ENCODE measurements at places on chromosomes 6 and 20.

DNA sequence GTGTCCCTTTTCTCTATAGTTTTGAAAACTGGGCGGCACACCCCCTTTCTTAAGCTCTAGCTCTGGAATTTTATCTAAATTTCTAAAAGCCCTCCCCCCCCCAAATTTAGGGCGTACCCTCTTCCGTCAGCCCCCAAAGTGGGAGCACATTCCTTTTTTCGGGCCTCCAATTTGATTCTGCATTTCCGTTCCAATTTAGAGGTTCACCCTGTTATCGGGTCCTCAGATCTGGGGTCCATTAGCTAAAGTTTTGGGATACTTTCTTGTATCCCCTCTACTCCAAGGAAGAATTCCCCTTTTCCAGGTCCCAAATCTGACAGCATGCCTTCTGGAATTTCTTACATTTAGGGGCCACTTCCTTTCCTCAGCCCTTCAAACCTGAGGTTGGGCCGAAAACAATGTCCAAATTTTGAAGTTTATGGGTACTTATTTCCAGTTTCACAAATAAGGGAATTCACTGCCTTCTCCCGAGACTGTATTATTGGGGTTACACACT is 796 bp downstream of the PHF20 start:
- DNase-seq: no peak

DNA sequence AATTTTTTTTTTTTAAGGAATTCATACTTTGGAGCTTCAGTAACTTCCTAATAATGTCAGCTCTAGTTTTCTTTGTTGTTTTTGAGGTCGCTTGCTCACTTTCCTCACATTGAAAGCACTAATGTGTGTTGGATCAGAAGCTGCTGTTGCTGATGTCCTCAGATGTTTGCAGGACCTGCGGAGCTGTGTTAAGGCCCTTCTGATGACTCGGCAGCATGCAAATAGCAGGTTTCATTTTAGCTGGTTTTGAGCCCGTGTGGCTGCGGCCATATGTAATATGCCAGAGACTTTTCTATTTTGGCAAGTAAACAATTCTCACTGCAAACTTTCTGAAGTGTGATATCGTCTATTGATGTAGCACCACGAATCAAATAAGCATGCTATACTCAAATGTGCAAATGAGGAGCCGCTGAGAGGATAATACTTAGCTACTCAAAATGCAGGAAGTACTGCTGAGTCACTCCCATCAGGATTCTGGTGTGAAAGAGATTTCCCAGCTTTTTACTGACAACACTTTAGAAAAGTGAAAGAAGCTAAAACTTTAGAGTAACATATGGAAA is 187.8 kb downstream of the SASH1 start:
- DNase-seq: peak; percentile 19

DNA sequence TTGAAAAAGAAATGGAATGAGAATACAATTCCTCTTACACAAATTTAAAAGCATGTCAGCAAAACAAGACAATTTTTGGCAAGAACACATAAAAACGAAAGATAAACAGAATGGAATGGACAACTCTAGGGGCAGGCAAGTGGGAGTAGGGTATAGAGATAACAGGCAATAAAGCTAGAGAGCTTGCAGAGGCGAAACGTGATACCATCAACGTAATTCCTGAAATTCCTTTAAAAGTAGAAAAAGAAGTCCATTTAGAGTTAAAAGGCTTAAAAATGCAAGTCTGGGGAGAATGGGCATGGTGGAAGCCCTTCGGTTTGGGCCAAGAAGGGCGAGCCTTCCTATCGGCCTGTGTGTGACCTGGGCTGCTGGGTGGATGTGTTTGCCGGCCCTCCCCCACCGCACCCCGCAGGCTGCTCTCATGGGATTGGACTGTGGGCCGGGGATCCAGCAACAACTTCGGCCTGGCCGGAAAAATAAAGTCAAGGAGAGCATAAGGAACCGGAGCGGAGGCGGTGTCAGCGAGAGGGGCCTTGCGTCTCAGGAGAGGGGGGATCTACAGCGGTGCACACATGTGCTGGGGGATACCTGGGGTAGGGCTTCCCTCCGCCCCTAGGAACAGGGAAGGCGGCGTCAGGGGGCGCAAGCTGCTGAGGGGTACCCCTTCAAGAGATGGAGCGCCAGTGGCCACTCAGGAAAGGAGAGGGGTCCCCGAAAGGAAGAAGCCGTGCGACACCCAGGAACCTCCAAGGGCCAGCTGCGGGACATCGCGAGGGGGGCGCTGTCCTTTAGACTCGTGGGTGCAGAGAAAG is 4.1 kb downstream of the TMEM239 start:
- no peak for DNase-seq

- no peak for DNase-seq
Observed at GRCh38 chr6:88588938-88589337, 374.5 kb downstream of the RNGTT start.

GRCh38 chr6:49550492-49551077 is at the start of gene C6orf141:
Gene C6orf141, plus strand, starts transcription at chr6:49550668. Its CDS starts 125 bp downstream, at chr6:49550793.
- peak; percentile 92 for DNase-seq

GRCh38 chr6:79453558-79454042 is 83.6 kb downstream of the LCA5 start:
- no peak for DNase-seq

GRCh38 chr20:25573288-25574251 is 11.8 kb downstream of the NINL start:
- DNase-seq: no peak

DNA sequence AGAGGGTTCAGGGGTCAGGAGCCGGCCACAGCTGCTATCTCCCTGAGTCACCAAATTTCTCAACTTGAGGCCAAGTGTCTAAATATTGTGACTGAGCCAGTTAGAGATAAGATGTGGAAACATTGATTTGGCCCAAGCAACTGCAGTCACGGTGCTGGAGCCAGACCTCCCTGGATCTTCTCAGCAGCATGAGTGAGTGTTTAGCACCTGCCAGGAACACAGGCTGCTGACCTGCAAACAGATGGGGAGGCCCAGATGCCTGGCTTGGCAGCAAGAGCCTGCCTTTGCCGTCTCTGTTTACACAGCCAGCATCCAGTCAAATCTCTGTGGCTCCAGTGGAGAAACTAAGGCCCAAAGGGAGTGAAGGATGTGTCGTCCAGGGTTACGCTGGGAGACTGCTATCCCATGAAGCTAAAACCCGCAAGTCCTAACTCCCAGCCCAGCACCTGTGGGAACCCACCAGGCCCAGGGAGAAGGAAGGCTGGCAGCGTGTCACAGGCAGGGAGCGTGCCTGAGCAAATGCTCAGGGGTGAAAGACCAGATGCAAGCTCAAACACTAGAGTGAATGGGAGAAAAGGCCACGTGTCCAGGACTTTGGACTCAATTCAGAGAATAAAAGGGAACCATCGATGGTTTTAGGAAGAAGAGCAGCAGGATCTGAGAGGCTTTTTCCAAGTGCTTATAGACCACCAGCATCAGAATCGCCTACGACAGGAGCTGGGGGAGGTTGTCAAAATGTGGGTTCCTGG is 15.9 kb upstream of the PTGIS start:
- DNase-seq: peak; percentile 55

DNA sequence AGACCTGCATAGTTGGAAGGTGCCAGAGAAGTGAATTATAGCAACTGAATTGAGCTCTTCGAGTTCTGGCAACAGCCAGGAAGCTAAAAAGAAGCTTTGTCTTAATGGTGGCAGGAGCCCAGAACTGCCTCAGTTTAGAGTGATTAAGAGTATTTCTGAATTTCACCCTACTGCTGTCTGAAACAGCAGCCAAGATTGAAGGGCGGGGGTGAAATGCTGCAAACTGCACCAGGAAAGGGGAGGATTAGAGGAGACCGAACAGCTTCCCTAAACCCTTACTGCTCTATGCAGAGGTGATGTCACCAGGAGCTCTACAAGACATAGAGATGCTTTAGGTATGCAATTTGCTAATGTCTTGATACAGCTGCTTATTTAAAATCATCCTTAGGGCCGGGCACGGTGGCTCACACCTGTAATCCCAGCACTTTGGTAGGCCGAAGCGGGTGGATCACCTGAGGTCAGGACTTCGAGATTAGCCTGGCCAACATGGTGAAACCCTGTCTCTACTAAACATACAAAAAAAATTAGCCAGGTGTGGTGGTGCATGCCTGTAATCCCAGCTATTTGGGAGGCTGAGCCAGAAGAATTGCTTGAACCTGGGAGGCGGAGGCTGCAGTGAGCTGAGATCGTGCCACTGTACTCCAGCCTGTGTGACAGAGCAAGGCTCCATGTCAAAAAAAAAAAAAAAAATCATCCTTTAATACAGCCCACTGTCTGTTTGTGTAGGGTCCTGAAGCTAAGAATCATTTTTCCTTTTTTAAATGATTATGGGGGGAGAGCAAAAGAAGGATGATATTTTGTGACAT is 91.7 kb upstream of the IYD start:
- DNase-seq: no peak

- DNase-seq: no peak
Observed at GRCh38 chr6:148520109-148520841, 177.6 kb downstream of the SASH1 start.

DNA sequence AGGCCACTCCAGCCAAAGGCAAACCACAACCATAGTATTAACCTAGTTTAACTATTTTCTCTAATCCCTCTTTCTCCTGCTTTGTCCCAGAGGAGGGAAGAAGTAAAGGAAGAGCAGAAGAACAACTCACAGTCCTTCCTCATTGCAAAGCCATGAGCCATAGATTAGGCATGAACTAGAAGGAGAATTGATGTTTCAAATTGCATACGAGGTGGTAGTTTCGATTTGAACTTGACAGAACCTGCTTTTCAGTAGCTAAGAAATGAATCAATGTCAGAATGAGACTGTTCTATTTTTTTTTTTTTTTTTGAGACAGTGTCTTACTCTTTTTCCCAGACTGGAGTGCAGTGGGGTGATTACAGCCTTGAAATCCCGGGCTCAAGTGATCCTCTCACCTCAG is 48.3 kb downstream of the PROKR2 start:
- no peak for DNase-seq

DNA sequence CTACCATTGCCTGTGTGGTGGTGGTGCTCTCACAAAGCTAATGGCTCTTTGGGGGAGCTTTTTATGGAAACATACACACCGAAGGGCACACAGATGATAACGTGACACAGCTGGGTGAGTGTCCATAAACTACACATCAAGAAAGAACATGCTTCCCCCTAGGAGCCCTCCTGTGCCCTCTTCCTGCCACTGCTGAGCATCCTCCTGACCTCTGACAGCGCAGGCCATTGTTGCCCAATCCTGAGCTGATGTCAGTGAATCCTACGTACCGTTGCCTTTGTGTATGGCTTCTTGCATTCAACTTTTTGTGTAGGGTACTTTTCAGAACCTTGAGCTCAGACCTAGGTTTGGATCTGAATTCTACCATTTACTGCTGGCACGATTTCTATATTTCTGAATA is 65.8 kb upstream of the SLC22A1 start:
- no peak for DNase-seq

DNA sequence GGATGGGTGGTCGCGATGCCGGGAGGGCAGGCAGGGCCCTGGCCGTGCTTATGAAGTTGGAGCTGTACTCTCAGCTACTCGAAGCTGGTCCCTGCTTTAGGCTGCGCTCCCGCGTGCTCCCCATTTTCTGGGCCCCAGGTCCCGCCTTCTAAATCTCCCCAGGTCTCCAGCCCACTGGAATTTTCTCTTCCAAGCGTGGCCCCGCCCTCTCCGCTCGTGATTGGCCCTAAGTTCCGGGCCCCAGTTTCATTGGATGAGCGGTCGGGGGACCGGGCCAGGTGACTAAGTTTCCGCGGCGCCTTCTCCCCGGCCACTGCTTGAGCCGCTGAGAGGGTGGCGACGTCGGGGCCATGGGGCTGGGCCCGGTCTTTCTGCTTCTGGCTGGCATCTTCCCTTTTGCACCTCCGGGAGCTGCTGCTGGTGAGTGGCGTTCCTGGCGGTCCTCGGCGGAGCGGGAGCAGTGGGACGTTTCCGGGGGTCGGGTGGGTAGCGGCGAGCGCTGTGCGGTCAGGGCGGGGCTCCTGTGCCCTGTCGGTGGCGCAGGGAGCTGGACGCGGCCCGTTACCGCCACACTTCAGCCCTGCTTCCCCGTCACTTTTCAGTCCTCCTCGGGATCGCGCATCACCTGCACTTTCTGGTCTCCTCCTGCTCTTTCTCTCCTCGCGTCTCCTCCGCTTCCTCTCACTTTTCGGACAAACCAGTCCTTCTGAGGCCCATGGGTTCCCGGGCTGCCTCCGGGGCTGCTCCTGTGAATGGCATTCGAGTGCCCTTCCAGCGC is at the start of gene MICA:
MICA (plus strand) TSS at position 313 of the 778 bp plus-strand sequence; CDS start at position 351, 38 bp downstream.
- no peak for DNase-seq

GRCh38 chr20:58075586-58076345 is 152.7 kb downstream of the ANKRD60 start:
- DNase-seq: no peak
